ENCODE measurements at places on chromosomes 12 and 14.

DNA sequence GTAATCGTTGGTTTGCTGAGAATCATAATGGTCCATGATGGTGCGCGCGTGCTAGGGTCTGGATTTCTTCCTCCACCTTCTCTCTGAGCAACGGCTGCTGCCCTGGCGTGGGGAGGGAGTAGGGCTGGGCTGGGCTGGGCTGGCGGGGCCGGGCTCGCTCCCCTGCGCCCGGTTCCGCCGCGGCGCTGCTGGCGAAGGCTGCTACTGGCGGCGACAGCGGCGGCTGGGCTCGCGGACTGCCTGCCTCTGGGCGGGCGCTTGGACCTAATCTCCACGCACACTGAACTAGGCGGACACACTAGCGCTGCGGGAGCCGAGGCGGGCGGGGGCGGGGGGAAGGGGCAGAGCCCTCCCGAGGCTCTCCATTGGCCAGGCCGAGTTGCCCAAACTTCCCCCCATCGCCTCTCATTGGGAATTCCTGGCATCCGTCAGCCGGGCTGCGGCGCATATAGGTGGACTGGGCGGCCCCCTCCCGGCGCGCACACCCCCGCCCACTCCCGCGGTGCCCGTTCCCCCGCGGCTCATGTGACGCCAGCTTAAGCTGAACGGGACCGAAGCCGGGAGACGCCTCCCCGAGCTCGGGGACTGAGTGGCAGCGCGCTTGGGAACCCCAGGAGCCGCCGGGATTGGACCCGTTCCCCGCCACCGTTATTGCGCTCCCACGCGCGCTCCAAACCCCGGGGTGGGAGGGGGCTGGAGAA lies at the start of gene ACTN1:
Gene ACTN1 (minus strand): TSS at position 282 of the 701 bp plus-strand sequence. CDS start 246 bp downstream, at position 36.
- peak; percentile 89 for DNase-seq

GRCh38 chr12:70849265-70849960 lies 71.1 kb downstream of the PTPRR start:
- DNase-seq = no peak

GRCh38 chr12:124338448-124338847 lies 43.6 kb downstream of the RFLNA start:
- DNase-seq = no peak

GRCh38 chr12:85138833-85139232 lies 102.7 kb downstream of the LRRIQ1 start:
- DNase-seq = peak; percentile 7

DNA sequence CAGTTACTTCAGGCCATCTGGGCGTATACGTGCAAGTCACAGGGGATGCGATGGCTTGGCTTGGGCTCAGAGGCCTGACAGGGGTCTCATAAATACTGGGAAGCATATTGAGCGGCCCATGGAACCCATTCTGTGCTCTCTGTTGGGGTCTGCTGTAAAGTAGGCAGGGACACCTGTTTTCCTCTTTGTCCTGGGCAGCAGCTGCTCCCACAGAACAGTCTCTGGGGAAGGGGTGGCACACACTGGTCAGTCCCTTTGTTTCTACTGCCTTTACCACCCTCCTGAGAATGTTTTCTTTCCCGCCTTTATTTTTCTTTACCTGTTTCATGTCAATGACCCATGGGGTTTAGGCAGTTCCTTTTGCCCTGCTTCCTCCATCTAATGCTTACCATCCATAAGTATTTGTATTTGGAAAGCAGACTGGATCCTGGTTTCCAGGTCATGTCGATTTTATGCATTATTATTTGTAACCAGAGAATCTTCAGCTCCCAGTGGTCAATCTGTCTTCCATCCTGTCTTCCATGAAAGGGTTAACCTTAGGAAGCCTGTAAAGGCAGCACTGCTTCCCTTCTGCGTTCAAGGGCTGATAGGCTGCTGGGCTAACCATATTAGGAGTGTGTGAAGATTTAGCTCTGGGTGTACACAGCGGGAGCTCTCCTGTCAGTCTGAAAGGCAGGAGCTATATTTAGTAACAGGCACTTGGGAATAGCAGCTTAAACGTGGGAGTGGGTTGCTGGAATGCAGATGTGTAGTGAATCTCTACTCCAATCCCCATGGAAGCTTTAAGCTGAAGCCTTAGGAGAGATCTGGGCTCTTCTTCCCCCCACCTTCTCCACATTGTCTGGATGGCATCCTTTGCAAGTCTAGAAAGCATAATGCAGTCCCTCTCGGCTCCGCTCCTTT lies 124.0 kb downstream of the DYRK2 start:
- DNase-seq = no peak

GRCh38 chr14:51093371-51094281 lies 1.3 kb downstream of the TRIM9 start:
- DNase-seq = peak; percentile 12

- no peak for DNase-seq
These were observed 22.6 kb upstream of the PKP2 start for GRCh38 chr12:32918890-32919801.

- no peak for DNase-seq
These were observed 13.7 kb downstream of the ATG2B start for GRCh38 chr14:96349286-96350075.

GRCh38 chr12:67928621-67929383 lies 60.4 kb upstream of the IFNG-AS1 start:
- no peak for DNase-seq

DNA sequence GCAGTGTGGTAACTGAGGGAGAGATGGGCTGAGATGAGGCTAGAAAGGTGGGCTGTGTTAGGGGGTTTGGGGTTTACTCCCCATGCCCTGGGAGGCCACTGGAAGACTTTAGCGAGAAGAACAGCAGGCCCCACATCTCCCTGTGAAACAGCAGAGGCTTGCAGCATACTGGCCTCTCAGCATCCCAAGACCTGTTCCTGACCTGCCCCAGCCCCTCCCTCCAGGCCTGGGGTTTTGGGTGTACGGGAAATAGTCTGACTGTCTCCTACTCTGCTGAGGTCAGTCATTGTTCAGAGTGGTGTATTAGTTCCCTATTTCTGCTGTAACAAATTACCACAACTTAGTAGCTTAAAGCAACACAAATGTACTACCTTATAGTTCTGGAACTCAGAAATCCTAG lies 103.5 kb upstream of the HIF1A start:
- DNase-seq = no peak

DNA sequence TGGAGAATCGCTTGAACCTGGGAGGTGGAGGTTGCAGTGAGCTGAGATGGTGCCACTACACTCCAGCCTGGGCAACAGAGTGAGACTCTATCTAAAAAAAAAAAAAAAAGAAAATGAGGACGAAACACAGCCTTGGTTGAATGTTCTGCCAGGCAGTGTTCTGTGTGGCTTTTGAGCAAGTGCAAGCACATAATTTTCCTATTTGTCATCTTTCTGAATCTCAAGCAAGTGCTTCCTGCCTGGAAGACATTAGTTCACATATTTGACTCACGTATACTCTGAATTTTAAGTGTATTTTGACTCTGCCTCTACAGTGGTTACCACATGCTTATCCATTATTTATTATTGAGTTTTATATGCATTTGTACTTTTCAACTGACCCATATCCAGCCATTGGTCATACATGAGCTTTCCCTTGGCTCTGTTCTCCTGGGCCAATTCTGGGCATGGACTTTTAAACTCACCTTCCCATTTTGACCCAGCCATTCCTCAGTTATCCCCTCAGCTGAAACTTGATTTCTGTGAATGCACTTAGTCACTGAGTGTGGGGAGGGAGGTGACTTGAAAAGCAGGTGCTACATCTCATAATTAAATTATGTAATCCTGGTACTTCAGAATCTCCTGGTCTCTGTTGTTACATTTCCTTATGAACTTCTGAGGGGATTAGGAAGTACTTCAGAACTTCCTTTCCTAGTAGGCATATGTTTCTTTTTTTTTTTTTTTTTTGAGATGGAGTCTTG lies 8.1 kb downstream of the OR10G2 start:
- DNase-seq = no peak
